ENCODE measurements at places on chromosomes 16 and 17.

GRCh38 chr17:16989230-16989952, 17.5 kb upstream of the TNFRSF13B start:
- DNase-seq, result no peak

- DNase-seq, result no peak
These were observed 2.3 kb upstream of the CCL1 start for GRCh38 chr17:34365340-34365739.

DNA sequence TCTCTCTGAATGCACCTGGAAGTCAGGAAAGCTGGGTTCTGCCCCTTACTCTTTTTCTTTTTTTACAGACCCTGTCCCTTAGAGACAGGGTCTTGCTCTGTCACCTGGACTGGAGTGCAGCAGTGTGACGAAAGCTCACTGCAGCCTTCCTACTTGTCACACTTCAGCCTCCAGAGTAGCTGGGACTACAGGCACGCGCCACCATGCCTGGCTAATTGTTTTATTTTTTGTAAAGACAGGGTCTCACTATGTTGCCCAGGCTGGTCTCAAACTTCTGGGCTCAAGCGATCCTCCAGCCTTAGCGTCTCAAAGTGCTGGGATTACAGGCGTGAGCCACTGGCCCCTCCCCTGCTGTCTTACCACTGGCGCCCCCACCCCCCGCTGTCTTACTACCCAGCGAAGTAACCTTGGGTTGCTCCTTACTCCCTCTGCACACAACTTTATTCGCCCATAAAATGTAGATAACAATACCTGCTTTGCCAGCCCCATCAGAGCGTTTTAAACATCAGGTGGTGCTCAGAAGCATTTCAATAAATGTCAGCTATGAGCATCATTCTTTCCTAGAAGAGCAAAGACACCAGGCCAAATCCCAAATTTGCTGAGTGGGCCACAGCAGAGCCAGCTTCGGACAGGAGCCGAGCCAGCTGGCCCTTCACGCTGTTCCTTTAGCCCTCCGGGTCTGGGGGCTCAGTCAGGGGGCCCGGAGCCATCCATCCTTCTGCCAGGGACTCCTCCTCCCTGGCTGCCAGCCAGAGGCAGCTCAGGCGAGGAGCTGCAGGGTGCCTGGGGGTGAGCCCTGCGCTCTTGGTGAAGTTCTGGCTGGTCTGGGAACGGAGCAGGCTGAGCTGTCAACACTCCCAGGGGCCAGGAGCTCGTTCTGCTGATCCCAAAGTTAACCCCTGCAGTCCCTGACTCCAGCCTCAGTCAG, 24.4 kb downstream of the SRL start:
- no peak for DNase-seq

DNA sequence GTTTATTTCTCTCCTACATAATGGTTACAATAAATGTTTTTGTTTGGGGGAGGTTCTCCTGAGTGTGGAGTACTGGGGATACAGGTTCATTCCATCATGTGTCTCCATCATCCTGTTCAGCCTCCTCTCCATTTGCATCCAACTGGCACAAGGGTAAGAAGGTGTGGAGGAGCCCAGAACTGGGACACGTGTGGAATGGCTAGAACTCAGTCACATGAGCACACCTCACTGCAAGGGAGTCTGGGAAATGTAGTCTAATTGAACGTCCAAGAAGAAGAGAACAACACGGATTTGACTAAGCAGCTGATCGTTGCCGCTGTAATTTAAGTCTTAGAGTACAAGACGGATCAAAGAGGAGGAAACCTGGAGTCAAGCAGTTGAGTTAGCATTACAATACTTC, 6.1 kb downstream of the OR1A1 start:
- no peak for DNase-seq
